ENCODE measurements at places on chromosomes 12 and 14.

- DNase-seq: no peak
Measured at GRCh38 chr12:53571295-53571694, 54.9 kb downstream of the ATF7 start.

DNA sequence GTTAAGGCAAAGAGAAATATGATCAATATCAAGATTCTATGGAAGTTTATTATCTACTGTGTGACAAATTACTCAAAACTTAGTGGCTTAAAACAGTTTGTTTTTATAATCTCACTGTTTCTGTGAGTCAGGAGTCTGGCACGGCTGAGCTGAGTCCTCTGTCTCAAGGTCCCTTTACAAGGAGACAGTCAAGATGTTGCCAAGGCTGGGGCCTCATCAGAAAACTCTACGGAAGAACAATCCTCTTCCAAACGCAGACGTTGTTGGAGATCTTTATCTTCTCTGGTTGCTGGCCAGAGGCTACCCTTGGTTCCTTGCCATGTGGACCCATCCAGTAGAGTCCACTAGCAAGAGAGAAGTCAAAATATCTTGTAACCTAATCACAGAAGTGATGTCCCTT lies 100.6 kb upstream of the CCND2 start:
- DNase-seq: no peak

DNA sequence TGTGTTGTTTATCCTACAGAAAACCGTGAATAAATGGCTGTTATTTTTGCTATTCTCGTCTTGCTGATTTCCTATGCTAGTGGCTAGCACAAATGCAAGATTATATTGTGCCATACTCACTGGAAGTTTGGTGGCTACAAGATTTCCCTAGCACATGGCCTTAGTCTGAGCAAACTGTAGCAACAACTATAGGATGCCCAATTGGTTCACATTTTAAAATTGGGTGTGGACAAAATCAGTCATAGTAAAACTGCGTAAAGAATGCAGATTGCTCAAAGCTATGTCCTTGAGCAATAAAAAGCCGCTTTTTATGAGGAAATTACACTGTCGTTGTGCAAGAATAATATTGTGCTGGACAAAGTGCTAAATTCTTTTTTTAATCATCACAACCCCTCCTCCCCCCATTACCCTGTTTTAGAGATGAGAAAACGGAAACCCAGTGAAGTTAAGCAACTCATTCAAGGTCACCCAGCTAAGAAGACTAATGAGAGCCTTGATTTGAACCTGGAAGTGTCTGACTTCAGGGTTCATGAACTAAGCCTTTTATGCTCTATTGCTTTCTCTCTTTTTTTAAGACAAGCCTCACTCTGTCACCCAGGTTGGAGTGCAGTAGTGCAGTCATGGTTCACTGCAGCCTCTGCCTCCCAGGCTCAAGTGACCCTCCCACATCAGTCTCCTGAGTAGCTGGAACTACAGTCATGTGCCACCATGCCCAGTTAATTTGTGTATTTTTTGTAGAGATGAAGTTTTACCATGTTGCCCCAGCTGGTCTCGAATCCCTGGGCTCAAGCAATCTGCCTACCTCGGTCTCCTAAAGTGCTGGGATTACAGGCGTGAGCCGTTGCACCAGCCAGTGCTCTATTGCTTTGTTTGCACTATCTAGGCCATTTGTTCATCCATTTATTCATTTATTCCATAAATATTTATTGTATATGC lies 73.6 kb downstream of the SRGAP1 start:
- no peak for DNase-seq

DNA sequence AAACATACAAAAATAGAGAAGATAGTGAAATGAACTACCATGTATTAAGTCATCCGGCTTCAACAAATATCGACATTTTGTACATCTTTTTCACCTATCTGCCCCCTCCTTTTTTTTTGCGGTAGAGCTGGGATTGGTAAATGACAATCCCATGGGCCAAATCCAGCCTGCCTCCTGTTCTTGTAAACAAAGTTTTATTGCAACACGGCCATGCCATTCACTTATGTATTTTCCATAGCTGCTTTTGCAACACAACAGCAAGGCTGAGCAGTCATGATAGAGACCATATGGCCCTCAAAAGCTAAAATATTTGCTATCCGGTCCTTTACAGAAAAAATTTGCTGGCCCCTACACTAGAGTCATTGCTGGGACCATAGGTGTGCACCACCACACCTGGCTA lies 58.1 kb upstream of the PLEKHG3 start:
- no peak for DNase-seq

- no peak for DNase-seq
Measured at GRCh38 chr12:47912556-47912955, 7.8 kb upstream of the VDR start.

DNA sequence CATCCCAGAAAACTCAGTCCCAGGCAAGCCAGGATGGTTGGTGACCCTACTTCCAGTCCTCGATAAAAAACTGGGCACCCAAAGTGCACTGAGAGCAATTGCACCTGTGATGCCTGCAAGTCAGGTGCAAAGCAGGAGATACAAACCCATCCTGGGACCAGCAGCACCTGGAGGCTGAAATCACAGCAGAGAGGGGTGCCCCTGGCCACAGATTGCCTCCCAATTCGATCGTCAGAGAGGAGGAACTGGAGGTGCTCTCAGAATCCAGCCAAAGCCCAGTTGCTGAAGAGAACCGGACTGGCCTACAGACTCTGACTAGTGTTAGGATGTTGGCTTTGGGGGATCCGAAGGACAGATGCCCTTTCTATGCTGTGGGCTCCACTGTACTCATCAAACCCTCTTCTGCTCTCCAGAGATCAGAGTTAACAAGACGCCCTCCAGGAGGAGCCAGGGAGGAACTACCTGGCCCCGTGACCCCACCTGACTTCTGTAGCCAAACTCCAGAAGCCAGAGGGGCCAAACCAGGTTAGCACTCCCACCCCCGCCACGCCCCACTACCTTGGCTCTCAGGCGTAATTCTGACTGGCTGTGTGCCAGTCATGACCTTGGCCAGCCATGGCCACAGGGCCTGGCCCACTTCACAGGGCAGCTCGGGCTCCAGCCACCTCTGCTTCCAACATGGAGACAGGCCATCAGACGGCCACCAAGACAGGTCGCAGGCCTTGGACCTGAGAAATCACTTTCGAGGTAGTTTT lies 284.5 kb upstream of the RTL1 start:
- no peak for DNase-seq

DNA sequence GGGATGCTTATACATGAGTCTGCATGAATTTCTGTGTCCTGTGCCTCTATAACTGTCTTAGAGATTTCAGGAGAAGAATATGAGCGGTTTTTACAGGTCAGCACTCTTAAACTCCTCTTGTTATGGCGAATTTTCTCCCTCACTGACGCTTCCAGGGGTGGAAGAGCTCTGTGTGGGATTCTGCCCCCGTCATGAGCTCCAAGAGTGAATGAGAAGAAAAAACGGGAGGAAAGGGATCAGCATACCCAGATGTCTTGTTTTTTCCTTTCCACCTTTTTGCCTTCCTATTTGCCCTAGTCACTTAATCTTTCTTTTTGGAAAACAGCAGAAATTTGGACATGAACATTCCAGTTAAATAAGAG lies 651 bp downstream of the PFKM start:
- DNase-seq: no peak

DNA sequence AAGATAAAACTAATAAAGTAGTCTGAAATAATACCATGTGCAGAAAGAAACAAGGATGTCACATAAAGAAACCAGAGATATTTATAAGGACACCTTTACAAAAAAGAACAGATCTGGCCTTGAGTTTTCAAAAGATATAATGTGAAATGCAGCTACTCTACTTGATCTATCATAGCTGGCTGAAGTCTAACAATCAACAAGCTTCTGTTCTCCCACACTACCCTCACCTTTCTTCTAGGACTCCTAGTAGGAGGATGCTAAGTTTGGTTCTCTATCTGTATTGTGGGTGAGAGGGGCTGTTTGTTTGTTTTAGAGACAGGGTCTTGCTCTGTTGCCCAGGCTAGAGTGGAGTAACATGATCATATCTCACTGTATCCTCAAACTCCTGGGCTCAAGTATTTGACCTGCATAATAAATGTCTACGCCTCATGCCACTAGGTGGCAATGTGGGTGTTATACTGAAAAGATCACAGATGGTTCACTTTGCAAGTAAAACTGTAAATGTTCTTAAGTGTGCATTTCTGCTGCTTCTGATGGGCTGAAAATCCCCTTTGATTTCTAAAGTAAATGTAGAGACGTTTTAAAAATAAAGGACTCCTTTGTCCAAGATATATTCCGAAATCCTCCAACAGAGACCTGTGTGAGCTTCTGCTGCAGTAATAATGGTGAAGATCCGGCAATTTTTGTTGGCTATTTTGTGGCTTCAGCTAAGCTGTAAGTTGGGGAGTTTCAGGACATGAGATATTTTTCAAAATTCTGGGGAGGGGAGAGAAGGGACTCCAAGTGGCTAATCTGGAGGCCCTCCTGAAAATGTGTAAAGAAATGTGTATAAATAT lies 269.3 kb downstream of the DAD1 start:
- DNase-seq: no peak

GRCh38 chr12:4137015-4137414 lies 136.5 kb upstream of the CCND2 start:
- no peak for DNase-seq

GRCh38 chr12:88258396-88258795 lies 116.3 kb downstream of the TMTC3 start:
- no peak for DNase-seq

DNA sequence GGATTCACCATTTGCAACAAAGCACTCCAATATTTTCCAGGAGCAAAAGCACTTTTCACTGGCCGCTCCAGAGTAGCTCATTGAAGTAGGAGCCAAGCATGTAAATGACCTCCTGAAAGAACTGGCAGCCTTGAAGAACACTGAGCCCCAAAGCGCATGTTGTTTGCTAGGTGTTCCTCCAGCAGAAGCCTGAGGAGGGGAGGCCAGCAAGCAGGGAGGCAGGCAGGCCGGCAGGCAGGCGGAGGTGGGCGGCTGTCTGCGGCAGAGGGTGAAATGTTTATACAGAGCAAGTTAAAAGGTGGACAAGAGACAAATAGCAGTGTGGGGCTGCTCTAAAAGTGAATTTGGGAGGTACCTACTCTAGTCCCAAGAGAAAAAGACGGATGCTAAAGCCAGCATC lies 439.4 kb downstream of the CCDC91 start:
- no peak for DNase-seq

DNA sequence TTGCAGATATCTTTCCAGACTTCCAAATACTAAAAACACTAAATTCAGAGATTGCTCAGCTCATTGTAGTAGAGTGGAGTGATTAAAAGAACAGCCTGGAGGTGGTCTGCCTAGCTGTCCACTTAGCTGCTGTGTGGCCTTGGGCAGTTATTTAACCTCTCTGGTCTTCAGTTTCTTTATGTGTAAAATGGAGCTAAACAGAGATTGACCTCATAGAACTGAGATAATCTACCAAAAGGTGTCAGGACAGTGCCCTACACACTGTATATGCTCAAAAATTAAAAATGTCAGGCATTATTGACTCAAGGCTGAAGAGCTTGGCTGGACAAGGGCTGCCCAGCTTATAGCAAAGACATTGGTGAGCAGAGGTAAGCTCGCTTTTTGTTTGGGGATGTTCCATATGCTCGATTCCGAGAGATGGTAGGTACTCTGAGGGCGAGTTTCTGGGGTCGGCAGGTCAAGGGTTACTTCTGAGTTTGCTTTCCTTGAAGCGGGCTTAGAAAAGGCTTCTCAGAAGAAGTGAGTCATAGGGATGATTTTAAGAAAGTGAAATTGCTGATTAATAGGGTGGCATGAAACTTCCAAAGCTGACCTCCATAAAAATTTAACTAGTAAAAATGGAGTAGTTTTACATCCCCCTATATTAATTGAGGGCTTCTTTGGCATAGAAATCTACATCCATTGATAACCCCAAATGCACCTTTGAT lies 107.5 kb downstream of the GPATCH2L start:
- no peak for DNase-seq

GRCh38 chr14:73627151-73627558 lies 14.8 kb downstream of the ACOT6 start:
- DNase-seq: no peak

DNA sequence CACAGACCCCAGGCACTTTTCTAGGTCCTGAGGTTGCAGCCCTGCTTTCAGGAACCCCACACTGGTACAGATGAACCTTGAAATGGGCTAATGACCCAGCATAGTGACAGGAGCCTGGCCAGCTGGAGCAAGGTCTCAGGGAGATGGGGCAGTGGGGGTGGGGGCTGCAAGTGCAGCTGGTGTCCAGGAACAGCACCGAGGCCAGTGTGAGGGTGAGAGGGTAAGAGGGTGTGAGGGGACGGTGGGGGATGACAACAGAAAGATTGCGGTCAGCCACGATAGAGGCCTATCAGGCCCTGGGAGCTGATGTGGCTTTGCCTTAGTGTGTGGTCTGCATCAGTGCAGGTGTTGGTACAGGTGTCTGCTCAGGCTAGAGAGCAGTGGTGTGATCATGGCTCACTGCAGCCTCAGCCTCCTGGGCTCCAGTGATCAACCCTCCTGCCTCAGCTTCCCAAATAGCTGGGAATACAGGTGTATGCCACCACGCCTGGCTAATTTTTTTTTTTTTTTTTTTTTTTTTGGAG lies 59.7 kb downstream of the EP400 start:
- no peak for DNase-seq
